NCI-H345 (cell line): ENCODE measurements at places on chromosomes 5 and 9.

DNA sequence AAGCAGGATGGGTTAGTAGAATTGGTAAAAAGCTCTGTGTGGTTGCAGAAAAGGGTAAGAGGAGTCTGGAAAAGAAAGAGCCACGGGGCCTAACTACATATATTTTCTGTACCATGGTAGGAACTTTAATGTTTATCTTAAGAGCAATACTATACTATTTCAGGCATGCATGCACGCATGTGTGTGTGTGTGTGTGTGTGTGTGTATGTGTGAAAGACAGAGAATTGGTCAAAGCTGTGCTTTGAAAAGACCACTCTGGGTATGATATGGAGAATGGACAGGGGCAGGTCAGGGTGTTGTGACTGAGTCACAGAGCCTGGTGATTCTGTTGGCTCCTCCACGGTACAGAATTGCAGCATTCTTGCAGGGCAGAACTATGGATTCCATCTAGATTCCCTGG, 339.3 kb downstream of the SLIT3 start:
- DNase-seq: no peak

- no peak for DNase-seq
Measured at GRCh38 chr9:121609822-121610637, 41.4 kb upstream of the DAB2IP start.

- DNase-seq: no peak
Measured at GRCh38 chr5:134127376-134127861, 12.9 kb downstream of the TCF7 start.

DNA sequence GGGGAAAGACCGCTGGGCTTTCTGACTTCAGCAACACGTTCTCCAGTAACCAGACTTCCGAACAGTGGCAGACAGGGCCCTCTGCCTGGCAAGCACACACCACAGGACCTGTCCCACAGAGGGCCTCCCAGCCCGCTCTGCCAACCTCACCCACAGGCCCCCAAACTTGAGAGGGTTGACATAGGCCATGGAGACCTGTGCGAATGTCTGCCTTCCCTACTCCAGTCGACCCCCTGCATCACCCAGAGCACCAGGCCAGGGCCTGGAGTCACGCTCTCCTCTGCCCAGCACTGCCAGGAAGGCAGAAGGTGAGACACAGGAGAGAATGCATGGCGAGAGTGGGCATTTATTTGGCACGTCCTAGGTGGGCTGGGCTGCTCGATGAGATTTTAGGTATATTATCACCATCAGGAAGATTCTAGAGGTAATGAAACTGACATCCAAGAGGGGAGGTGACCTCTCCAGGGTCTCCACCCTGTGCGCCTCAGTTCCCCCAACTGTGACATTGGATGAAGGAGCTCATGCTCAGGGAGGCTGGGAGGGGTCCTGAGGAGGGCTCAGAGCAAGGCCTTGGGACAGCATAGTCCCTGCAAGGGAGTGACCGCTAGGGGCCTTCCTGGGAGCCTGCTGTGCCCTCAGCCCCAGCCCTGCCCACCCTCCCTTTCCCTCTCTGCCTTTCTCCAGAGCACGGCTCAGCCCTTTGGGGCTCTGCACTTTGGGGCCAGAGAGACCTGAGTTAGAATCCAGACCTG, 54.9 kb downstream of the DUSP1 start:
- no peak for DNase-seq

DNA sequence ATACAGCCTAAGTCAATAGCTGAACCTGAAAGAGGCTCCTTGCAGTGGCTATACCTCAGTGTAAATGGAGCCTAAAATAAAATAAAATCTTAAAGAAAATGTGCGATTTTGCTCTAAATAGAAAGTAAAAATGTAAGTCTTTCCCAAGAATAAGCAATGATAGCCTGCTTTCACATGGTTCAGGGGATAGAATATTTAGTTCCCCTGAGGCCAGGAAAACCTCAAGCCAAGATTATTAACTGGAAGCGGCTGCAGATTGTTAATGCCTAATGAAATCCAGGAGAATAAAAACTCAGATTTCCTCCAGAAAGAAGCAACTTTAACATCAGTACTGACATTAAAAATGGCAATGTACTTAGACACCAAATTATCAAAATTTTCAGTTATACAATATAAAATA, 463.7 kb downstream of the CYLC2 start:
- DNase-seq: no peak

DNA sequence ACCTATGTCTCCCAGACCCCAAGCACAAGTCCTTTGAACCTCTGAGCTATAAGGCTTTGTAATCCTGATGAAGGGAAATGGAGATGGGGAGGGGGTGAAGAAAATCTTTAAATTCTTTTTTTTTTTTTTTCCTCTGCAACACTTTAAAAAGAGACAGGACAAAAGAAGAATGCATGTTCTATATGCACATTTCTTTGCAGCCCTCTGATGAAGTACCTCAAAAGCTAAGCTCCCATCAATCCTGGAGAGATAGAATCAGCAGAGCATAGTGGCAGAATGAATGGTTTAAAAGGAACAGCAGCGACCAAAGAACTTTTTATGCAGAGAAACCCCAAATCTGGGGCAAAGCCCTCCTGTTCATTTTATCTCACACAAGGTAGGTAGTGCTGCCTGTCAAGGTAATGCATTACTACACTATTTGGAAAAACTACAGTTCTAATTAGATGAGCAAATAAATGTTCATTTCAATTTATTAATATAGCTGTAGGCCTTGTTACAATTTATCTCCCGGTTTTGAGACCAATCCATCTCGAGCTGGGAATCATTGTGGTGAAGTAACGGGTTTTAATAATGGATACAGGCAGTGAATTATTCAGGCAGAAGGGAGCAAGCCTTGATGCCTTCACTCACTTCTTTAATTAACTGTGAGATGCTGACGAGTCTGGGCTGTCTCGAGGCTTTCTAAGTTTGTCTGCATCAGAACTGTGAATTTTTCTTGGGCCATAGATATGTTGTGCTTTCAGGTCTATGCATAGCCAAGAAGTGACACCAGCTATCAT, 173.5 kb upstream of the ZNF608 start:
- no peak for DNase-seq

- no peak for DNase-seq
Measured at GRCh38 chr5:178308541-178309092, 76.0 kb upstream of the PHYKPL start.

DNA sequence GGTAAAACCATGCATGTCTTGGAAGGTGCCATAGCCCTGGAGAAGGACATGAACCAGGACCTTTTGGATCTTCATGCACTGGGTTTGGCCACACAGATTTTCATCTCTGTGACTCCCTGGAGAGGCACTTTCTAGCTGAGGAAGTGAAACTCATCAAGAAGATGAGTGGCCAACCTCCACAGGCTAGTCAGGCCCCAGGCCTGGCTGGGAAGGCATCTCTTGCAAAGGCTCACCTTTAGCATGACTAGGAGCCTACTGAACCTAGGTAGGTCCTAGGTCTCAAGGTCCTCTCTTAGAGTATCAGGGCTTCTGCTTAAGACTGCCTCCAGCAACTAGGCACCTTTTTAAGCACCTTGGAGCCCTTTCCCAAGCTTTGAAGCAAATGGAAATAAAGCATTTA, 1448.7 kb upstream of the ACO1 start:
- DNase-seq: no peak

- DNase-seq: no peak
Measured at GRCh38 chr5:55418994-55419968, 111.5 kb downstream of the MTREX start.

GRCh38 chr5:108687595-108688200, 60.0 kb upstream of the FER start:
- DNase-seq: no peak

DNA sequence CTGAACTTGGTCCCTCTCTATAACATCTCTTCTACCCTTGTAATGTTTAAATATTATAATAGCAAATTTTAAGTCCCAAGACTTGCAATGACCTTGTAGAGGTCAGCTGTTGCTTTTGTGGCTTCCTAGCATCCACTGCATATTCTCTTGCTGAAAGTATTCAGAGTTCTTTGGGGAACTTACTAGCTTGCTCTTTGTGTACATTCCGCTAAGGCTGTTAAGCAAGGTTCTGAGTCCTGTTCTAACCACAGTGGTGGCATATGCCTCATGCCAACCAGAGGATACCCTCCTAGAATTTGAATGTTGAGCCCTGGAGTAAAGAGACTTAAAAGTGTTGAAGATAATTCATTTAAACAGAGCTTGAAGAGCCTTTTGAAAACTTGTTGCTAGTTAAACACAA, 570.9 kb downstream of the TLE1 start:
- DNase-seq: no peak

- DNase-seq: no peak
Measured at GRCh38 chr5:59487068-59487686, 406.3 kb downstream of the PDE4D start.

- peak; percentile 28 for DNase-seq
Measured at GRCh38 chr9:113807173-113808061, 68.7 kb upstream of the ZNF618 start.

- DNase-seq: no peak
Measured at GRCh38 chr5:73534011-73534644, 31.3 kb downstream of the ANKRA2 start.

DNA sequence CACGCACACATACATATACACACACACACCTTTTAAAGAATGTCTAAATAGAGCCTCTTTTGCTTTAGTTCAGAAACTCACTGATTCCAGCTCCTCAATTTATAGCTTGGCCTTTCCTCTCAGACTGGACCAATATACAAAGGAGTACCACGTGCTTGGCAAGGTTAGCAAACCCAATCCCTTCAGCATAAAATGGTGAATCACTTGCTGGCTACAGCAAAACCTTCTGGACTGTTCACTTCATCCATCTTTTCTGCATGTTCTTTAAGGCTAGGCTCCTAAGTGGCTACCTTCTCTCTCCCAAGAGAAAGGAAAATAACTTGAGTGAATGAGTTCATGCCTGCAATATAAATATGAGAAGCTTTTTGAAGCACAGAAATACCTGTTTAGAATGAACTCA, 109.7 kb downstream of the LPAR1 start:
- DNase-seq: no peak

- DNase-seq: no peak
Measured at GRCh38 chr5:112971276-112971675, 5.3 kb upstream of the DCP2 start.

DNA sequence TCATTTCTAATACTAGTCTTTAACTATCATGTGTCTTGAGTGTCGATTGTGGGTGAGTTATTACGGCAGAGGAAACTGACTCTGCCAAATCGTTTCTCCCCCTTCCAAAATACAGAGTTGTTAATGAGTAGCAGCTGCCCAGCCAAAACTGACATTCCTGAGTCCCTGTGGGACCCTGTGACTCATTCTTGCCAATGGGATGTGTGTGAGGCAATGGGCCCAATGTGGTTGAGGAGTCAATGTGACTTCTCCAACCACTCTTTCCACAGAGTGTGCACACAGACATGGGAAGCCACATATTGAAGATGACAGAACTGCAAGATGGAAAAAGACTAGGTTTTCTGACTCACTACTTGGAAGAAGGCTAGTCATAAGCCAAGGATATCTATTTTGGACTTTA, 434.7 kb downstream of the DTWD2 start:
- DNase-seq: no peak

- no peak for DNase-seq
Measured at GRCh38 chr5:61496446-61496845, 164.4 kb downstream of the ZSWIM6 start.

GRCh38 chr5:110854200-110854599, 115.4 kb downstream of the SLC25A46 start:
- DNase-seq: no peak

DNA sequence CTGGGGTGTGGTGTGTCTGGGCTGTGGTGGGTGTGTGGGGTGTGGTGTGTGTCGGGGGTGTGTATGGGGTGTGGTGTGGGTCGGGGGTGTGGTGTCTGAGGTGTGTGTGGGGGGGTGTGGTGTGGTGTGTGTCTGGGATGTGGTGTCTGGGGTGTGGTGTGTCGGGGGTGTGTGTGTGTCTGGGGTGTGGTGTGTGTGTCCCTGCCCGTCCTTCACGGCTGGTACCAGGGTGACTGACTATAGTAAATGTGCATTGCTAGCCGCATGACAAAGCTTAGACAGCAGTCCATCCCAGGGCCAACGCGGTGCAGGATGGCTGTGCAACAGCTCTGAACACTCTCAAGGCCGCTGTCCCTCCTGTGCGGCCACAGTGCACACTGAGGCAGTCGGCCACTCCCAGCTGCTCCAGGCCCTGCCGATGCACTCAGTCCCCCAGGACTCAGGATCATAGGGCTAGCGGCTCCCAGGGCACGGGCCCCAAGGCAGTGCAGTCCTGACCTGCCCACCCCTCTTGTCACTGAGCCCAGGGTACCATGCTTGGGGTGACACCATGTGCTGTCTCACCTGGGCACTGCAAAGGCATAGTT, 54.0 kb downstream of the SECISBP2 start:
- DNase-seq: no peak

DNA sequence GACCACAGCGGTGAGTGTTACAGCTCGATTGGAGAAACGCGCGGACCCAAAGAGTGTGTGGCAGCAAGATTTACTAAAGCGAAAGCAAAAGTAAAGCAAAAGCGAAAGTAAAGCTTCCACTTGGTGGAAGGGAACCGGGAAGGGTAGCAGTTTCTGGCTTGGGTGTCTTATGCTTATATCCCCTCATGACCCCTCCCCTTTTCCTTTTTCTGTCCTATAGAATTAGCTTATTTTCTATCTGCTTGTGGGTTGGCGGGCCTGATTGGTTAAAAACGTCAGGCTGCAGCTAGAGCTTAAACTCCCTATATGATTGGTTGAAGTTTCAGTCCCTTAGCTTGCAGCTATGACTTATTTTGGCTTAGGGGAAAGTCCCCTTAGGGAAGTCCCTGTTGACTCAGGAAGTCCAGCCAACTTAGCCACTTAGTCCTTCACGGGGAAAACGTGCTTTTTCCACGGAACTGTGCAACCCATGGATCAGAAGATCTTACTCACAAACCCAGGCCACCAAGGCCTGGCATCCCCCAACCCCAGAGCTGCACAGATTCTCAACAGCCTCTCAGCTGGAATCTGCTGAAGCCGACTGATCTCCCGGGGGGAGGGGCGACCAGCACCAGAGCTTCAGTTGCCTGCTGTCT, 114.2 kb upstream of the ADAMTS16 start:
- peak; percentile 54 for DNase-seq

DNA sequence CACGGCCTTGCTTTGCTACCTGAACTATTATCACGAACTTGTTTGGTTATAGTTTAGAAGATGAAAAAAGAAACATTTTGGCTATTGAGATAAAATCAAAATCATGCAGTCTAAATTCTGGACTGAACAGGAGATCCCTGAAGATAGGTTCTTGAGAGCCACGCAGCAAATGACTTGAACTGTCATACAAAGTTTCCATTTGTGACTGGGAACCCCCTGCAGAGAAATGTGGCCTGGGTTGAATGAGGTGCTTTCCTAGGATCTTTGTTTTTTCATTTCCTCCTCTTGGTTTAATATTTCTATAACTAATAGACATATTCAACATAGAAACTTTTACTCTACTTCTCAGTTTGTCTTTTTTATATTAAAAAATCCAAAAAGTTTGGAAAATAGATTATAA, 184.7 kb upstream of the TRPM3 start:
- no peak for DNase-seq
